ENCODE measurements at places on chromosomes 2 and 18. TPM values are rescaled to one million over a fixed set of nuclear protein-coding genes. Genes with fewer than 3 reads are reported as not detected.

CCL20 gene
- not detected for total RNA-seq

CCDC142 gene
- total RNA-seq = 29.5 TPM

DNA sequence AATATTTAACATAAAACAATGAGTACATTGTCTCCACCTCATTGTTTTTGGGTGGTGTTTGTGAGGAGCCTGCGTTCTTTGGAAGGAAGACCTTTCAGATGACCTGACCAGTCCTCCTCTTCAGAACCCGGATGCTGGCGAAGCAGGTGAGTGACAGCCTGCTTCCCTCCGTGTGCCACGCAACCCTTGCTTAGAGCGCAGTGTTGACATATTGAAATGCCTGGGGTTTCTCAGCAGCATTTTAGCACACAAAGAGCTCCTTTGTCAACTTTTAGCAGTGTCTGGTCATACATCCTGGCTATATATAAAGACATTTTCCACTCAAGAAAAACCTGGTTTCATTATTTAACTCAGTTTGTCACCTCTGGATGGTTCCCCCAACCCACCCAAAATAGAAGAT lies 335.7 kb upstream of the POU3F3 start:
- no peak for DNase-seq

- DNase-seq = no peak
Measured at GRCh38 chr18:59582395-59582794, 114.8 kb downstream of the CCBE1 start.

KRTCAP3 gene
- total RNA-seq = 4.5 TPM

ELMOD3 gene
- 27.7 TPM for total RNA-seq

GRCh38 chr2:75729861-75730260 lies 19.1 kb upstream of the GCFC2 start:
- DNase-seq = no peak

GRCh38 chr2:69241664-69242514 lies 145.1 kb downstream of the GFPT1 start:
- DNase-seq = no peak

GRCh38 chr2:177239932-177240630 lies 24.4 kb downstream of the NFE2L2 start:
- peak; percentile 77 for DNase-seq

All from activated CD8-positive, alpha-beta memory T cell treated with anti-CD3 and anti-CD28 coated beads, Interleukin-2, amount 10 ng/mL, durations not matched to agents 7 days and 5 days (primary cell).